ENCODE measurements at places on chromosomes 7 and 10.

DNA sequence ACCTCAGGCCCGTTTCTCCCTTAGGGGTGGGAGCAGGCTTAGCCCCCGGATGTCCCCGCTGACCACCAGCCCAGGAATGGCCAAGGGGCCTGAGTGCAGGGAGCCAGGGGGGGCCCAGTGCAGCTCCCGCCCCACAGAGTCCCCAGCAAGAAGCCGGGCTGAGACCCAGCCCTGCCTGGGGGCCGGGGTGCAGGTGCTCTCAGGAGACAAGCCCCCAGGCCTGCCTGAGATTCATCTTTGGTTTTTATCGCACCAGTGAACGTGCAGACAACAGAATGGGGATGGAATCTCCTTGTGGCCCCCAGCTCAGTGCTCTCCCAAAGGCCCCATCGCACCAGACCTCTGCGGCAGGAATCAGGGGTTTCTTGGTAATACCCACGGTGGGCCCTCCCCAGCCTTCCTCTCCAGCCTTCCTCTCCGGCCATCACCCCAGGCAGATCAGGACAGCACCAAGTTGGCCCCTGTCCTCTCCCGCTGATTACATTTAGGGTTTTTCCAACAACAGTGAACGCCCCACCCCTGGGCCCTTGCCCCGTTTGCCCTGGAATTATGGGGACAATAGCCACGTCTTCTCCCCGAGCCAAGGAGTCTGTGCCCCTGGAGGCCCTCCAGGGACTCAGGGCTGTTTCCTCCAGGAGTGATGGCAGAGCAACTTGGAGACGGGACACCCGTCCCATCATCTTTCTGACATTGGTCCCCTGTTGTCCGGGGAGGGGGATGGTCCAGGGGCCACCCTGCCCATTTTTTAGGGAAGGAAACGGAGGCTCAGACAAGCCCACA lies 22.4 kb downstream of the ADAP1 start:
- H3K27ac ChIP-seq, result no peak overlapping the region
- no peaks in the 10 kb centered on the region for H3K27me3 ChIP-seq
- no peaks in the 10 kb centered on the region for H3K36me3 ChIP-seq
- peaks cover 11% of the 10 kb centered on the region for H3K4me1 ChIP-seq
- no peak overlapping the region for H3K4me3 ChIP-seq
- no peak for DNase-seq

DNA sequence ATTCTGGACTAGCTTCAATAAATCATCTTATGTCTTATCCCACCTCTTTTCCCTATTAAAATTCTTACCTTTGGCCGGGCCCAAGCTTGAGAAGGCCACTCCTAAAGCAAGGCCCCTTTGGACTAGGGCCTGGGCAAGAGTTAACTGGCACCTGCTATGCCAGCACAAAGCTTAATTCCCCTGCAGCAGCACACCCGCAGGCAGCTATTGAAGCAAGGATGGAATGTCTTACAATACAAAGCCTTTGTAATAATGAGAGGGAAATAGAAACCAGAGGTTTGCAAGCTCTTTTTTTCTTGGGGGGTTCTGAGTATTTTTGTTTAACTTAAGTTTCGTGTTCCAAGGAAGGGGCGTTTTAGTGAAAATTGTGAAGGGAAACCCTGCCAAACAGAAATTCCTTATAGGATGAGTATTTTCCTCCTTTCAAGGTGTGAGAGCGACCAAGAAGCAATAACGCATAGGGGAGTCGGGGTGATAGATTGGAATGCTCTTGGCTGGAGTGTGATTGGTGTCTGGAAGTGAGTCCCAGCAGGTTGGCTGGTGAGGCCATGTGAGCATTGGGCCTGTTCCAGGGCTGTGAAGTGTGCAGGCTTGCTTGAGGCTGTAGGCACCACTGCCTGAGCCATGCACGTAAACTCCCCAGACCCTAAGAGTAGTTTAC lies 148.5 kb downstream of the KIAA1217 start:
- H3K4me3 ChIP-seq, result no peak overlapping the region
- H3K27ac ChIP-seq, result no peak overlapping the region
- no peaks in the 10 kb centered on the region for H3K4me1 ChIP-seq
- no peaks in the 10 kb centered on the region for H3K36me3 ChIP-seq

- no peak for DNase-seq
- no peaks in the 10 kb centered on the region for H3K4me1 ChIP-seq
- no peak overlapping the region for H3K27ac ChIP-seq
- H3K4me3 ChIP-seq, result no peak overlapping the region
- H3K27me3 ChIP-seq, result no peaks in the 10 kb centered on the region
Measured at GRCh38 chr10:88418871-88419270, 164.2 kb downstream of the RNLS start.

GRCh38 chr7:29150856-29151255 lies 4.5 kb upstream of the CPVL start:
- no peak for DNase-seq
- H3K4me3 ChIP-seq, result no peak overlapping the region
- no peak overlapping the region for H3K27ac ChIP-seq
- peaks cover 33% of the 10 kb centered on the region for H3K27me3 ChIP-seq
- no peaks in the 10 kb centered on the region for H3K36me3 ChIP-seq

- H3K4me3 ChIP-seq, result no peak overlapping the region
- H3K27ac ChIP-seq, result no peak overlapping the region
- no peaks in the 10 kb centered on the region for H3K4me1 ChIP-seq
- peaks cover 3% of the 10 kb centered on the region for H3K36me3 ChIP-seq
- no peak for DNase-seq
- H3K27me3 ChIP-seq, result no peaks in the 10 kb centered on the region
Measured at GRCh38 chr7:87361320-87361719, 15.9 kb downstream of the CROT start.

GRCh38 chr7:146321301-146321700 lies 204.7 kb downstream of the CNTNAP2 start:
- no peaks in the 10 kb centered on the region for H3K27me3 ChIP-seq
- no peak overlapping the region for H3K4me3 ChIP-seq
- no peaks in the 10 kb centered on the region for H3K36me3 ChIP-seq
- H3K4me1 ChIP-seq, result no peaks in the 10 kb centered on the region
- DNase-seq, result no peak
- no peak overlapping the region for H3K27ac ChIP-seq

DNA sequence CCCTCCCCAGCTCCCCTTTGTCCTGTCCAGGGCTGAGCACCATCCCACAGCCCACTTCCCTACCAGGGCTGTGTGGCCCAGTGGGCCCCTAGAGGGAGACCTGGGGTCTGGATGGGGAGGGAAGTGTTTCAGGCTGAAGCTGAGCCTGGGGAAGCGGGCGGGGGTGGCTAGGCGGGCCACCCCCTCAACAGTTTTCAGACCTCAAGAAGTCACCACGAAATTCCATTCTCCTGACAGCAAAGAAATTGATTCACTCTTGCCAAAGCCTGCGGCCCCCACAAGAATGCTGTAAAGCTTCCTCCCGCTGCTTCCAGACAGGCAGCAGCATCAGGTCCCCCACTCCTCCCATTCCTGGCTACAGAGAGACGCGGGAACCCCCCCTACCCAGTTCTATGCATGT lies 2.5 kb upstream of the LFNG start:
- H3K27ac ChIP-seq, result peak overlapping the region; percentile 42
- no peaks in the 10 kb centered on the region for H3K27me3 ChIP-seq
- peaks cover 40% of the 10 kb centered on the region for H3K4me1 ChIP-seq
- DNase-seq, result no peak
- H3K36me3 ChIP-seq, result no peaks in the 10 kb centered on the region
- H3K4me3 ChIP-seq, result peak overlapping the region; percentile 85

DNA sequence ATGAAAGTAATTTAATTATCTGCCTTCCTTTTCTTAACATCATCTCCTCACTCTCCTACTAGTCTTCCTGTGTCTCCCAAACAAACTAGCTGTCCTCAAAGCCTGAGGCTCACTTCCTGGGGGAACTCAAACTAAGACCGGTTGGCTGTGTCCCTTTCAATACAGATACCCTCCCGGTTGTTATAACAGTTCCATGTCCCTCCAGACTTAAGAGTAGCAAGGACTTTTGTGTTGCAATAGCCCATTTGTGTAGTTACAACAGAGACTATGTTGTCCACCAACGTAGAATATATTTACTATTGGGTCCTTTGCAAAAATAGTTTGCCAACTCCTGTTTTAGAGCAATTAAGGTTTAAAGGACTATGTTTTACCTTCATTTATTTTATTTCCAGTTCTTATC lies 8.6 kb upstream of the TARP start:
- no peak for DNase-seq
- no peak overlapping the region for H3K27ac ChIP-seq
- peaks cover 7% of the 10 kb centered on the region for H3K4me1 ChIP-seq
- no peak overlapping the region for H3K4me3 ChIP-seq

DNA sequence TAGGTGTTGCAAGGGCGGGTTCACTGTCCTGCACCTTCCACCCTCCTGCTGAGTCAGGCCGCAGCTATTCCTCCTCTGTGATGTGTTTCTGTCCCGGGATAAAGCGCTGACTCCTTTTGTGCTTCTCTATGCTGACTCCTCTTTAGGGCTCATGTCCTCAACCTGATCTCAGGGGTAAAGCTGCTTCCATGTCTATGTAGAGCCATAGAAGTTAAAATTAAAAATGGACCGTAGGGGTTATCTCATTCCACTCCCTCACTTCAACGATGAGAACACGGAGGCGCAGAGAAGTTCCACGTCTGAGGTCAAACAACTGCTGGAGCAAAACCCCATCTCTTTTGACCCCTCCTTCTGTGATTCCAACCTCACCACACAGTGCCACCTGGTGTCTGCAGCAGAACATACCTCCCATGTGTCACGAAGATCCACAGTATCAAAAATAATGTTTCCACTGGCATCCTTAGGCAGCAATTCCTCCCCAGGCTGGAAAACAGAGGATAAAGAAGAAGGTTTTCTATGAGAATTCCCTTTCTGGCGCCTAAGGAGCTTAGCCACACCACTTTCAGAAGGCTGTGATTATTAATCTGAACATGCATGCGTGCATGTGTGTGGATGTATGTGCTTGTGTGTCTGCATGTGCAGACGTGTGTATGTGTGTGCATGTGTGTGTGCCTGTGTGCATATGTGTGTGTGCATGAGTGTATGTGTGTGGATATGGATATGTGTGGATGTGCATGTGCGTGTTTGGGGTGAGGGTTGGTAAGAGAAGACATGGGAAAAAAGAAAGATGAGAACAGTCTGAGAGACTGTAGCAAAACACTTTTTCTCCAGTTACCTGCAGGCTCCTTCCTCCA lies 81.2 kb upstream of the UCN3 start:
- peak; percentile 1 for DNase-seq
- H3K36me3 ChIP-seq, result no peaks in the 10 kb centered on the region
- no peak overlapping the region for H3K4me3 ChIP-seq
- no peaks in the 10 kb centered on the region for H3K4me1 ChIP-seq

DNA sequence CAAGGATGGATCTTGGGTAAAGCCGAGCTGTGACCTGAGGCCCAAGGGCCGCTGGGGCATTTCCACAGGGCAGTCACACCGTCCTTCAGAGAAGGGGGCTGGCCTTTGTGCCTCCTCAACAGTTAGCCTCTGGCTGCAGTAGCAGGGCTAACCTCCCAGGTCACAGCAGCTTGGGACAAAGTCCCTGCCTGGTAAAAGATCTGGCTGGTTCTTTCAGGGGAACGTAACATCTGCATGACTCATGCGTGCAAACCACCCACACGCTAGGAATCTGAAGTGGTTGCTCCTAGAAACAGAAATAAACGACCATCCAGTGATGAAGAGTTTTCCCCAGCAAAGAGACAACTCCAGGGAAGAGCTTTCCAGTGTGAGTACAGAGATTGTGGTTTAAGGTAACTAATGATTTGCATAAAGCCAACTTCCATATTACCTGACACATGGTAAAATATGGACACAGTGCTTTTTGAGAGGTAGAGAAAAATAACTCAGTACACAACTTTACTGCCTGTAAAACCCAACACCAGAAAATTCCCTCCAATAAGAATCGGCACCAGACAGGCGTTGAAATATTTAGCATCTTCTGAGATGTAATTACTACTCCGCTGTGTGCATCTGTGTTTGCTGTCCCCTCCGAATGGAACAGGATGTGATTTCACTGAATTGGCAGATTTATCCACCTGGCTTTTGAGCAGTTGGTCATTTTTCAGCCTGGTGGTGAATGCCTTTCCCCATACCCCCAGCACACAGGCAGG lies 84.9 kb upstream of the ADRB1 start:
- peaks cover 28% of the 10 kb centered on the region for H3K4me1 ChIP-seq
- no peak for DNase-seq
- H3K4me3 ChIP-seq, result no peak overlapping the region

DNA sequence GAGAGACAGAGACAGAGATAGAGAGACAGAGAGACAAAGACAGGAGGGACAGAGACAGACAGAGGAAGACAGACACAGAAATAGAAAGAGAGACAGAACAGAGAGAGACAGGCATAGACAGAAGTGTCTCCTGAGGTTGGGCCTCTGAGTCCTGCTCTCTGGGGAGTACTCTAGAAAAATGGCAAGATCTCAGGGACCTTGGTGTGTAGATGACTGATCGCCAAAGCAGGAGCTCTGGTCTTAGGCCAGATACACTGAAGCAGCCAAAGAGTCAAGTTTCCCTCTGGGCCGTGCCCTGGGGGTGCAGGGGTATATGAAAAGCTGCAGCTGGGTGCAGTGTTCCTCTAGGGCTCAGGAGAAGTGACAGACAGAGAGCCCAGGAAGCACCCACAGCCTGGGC lies 176.6 kb upstream of the TNS3 start:
- H3K27me3 ChIP-seq, result no peaks in the 10 kb centered on the region
- H3K27ac ChIP-seq, result no peak overlapping the region
- H3K4me3 ChIP-seq, result no peak overlapping the region
- H3K36me3 ChIP-seq, result no peaks in the 10 kb centered on the region

DNA sequence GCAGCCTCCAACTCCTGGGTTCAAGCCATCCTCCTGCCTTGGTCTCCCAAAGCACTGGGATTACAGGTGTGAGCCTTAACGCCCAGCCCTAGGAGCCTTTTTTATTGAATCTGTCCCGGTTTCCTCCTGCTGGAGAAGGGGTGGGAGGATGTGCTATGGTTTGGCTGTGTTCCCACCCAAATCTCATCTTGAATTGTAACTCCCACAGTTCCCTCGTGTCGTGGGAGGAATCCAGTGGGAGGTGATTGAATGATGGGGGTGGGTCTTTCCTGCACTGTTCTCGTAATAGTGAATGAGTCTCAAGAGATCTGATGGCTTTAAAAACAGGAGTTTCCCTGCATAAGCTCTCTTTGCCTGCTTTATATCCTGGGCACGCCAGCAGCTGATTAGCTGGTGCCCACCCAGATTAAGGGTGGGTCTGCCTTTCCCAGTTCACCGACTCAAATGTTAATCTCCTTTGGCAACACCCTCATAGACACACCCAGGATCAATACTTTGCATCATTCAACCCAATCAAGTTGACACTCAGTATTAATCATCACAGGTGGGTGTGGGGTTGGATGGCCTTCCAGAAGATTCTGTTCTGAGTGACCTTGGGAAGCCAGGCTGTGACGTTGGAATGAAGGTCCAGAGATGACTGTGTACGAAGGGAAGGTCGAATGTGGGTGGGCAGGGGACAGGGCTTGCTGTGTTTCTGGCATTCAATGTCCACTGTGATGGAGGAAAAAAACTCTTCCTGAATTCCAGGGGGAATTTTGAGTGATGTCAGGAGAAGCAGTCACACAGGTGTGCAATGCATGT lies 33.8 kb upstream of the CUX1 start:
- H3K36me3 ChIP-seq, result no peaks in the 10 kb centered on the region
- peaks cover 8% of the 10 kb centered on the region for H3K27me3 ChIP-seq
- H3K4me3 ChIP-seq, result no peak overlapping the region
- DNase-seq, result no peak
- no peak overlapping the region for H3K27ac ChIP-seq

Measured in naive B cell (primary cell).